ENCODE measurements at places on chromosomes 11 and 22.

GRCh38 chr11:16881766-16882165 is 132.4 kb downstream of the PLEKHA7 start:
- DNase-seq = no peak

DNA sequence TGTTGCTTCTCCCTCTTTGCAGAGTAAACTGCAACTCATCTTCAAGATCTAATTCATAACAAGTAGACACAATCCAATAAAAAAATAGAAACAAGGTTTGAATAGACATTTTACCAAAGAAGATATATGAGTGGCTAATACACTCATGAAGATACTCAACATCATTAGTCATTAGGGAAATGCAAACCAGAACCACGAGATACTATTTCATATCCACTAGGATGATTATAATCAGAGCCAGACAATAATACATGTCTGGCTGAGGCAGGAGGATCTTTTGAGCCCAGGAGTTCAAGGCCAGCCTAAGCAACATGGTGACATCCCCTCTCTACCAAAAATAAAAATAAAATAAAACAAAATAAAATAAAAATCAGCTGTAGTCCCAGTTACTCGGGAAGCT is 85.0 kb downstream of the ATG16L2 start:
- peak; percentile 29 for DNase-seq

DNA sequence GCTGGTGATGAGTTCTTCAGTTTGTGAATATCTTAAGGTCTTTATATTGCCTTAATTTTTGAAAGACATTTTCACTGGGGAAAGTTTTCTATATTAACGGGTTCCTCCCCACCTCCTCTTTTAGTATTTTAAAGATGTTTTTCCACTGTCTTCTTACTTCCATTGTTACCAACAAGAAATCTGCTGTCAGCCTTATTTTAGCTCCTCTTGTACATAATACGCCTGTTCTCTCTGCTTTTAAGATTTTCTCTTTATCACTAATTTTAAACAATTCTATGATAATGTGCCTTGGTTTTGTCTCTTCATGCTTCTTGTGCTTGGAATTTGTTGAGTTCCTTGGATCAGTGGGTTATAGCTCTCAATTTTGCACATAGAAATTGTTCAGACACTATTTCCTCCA is 280.4 kb downstream of the DCDC1 start:
- no peak for DNase-seq

DNA sequence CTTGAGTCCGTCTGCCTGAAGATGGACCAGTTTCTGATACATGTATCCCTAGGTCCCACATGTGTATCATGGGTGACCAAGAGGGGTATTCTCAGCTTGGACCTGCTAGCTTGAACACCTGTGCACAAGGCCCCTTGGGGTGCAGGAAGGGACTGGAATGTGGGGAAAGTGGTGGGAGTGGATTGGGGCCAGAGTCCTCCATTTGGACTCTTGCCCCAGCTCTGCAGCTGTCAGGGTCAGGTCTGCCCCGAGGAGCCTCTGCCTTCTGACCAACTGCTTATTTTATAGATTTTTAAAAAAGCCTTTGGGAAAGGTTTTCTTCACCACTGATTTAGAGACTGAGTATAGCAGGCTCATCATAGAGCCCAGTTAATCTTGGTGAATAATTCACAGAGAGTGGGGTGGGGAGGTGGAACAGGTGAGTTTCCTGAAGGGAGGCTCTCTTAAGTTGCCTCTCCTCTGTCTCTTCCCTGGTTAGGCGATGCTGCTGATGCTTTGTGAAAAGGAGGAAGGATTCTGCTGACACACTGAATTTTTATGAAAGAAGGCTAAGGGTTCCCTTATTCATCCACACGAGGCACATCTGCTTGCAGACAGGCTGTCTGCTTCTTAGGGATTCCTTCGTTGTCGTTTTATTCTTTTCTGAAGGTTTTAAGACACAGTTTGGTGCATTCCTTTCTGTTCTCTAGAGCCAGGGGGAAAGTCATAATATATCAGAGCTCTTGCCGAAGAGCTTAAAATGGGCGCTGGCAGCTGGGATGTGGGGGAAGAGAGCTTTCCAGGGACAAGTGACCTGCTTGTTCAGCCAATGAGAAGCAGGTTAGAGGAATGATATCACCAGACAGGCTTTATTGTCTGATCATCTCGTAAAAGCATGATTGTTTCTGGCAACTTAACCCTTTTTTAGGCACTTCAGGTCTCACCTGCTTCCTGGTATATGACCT is 19.9 kb downstream of the TRIM44 start:
- DNase-seq = no peak

DNA sequence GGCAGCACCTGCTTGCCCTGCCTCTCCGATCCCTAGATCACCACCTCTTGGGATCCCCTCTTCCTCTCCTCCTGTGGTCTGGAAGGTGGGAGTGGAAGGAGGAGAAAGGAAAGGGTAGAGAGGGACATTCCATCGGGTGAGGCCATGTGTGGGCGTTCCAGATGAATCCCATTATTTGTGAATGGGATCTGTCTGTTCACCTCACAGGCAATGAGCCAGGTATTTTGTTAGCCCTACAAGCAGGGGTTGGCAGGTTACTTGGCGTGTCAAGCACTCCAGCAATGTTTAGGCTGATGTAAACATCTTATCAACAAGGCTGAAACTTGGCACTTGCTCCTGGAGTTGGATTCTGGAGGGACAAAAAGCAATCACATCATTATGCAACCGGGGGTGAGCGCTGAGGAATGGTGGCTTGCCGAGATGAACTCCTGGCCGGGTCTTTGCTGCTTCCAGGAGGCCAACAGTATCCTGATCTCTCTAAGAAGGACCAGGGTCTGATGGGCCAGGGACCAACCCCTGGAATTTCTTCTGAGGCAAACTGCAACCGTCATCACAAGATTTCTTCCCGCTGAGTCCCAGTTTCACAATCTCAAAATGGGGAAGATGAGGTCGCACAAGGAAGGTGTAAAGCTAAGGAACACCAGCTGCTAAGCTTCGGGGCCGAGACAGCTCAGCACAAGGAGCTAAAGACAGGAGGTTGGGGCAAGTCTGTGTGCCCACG is 7.8 kb downstream of the ADAMTS8 start:
- DNase-seq = no peak

GRCh38 chr11:122883646-122883979 is 1.1 kb downstream of the JHY start:
- DNase-seq = no peak

DNA sequence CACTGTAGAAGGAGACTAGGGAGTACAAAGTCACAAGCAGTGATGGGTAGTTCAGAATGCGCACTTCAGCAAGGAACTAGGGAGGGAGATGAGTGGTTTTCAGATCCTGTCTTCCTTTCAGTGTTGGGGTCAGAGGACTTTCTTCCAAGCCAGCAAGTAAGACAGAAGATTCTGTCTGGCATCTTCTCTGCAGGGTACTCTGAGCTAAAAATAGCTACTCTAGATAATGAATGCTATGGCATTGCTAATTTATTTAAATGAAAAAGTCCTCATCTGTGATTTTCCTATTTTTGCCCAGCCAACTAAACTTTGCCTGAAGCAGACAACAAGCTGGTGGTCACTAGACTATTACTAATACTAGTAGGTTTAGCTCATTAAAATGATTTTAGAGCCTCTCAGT is 18.3 kb upstream of the ARL14EP start:
- DNase-seq = no peak

Data from PC-3 (cell line).